IPS DF 19.7 (cell line): ENCODE measurements at places on chromosomes 2 and 18.

GRCh38 chr2:236862961-236863728, 222.5 kb upstream of the COPS8 start:
- no peak for DNase-seq

DNA sequence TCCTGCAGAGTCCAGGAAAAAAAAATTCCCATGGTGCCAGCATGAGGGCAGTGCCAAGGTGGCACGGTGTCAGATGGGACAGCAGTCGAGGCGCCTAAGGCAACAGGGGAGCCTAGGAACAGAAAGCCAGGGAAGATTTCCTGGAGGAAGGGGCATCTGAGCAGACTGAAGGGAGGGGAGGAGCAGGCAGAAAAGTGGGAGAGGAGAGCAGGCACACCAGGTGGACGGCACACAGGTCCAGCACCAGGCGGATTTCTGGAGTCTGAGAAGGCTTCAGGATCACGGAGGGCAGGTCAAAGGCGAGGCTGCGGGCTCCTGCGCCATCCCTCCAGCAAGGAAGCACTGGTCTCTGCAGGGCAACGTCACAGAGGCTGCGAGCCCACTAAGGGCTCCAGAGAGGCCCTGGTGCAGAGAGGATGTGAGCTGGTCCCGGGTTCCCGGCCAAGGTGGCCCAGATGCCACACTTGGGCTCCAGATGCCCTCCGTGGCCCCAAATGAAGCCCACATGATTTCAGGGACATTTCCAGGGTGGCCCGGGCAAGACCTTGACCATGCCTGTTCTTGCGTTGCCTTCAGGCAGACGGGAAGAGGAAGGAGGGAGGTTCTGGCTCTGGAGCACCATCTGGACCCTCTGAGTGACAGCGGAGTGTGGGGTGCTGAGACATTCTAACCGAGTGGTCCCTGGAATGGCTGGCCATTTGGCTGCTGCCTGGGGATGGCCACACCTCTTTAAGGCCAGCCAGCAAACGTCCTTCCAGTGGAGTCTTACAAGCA, 4.1 kb downstream of the HS6ST1 start:
- no peak for DNase-seq

- DNase-seq, result no peak
Measured at GRCh38 chr18:21387886-21388285, 145.9 kb downstream of the GREB1L start.

GRCh38 chr2:110157153-110157793, 41.7 kb upstream of the MALL start:
- no peak for DNase-seq

DNA sequence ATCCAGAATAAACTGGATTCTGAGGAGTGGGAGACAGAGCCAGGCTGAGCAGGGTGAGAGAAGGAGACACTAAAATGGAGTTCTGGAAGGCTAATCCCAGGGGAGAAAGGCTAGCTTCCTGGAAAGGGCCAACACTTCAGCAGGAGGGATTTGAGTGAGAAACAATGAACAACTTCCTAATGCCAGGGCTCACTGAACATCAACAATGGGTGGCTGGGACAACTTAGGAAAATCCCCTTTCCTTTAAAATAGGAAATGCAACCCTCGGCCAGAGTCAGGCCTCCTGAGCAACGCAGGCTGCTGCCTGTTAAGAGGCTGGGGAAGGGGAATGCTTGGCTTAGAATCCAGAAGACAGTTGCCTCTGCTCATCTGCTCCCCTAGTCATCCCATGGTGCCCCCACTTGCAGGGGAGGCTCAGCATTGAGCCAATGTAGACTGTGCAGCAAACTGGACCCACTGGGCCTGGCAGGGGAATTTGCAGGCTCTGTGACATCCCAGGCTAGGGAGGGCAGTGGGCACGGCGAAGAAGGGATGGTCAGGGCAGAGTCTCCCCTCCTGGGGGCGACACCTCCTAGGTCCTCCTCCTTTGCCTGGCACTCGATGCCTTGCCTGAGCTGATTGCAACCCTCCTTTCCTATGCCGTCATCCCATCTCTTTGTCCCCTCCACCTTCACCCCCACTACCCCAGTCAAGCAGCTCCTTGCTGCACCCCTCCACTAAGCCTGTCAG, 182.5 kb downstream of the TNS1 start:
- DNase-seq, result no peak

DNA sequence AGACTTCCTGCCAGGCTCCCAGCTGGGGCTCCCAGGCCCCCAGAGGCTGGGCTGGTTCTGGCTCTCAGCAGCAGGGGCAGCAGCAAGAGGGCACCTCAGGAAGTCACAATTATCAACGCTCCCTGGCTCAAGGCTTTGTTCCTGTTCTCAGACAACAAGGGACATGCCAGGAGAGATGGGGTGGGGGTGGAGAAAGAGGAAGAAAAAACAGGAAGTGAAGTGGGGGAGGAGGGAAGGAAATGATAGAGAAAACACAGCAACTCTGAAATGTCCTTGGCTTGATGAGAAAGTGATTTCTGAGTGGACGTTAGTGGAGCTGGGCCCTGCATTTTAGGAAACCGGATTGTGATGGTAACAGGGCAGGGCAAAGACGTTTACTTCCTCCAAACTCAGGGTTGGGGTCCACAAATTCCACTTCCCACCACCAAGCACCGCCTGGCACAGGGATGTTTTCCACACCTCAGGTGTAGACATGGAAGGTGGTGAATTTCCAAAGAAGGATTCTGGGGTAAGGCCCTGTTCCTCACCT, 40.4 kb downstream of the CYRIA start:
- no peak for DNase-seq

- no peak for DNase-seq
Measured at GRCh38 chr2:237330541-237330940, 83.4 kb downstream of the COL6A3 start.

DNA sequence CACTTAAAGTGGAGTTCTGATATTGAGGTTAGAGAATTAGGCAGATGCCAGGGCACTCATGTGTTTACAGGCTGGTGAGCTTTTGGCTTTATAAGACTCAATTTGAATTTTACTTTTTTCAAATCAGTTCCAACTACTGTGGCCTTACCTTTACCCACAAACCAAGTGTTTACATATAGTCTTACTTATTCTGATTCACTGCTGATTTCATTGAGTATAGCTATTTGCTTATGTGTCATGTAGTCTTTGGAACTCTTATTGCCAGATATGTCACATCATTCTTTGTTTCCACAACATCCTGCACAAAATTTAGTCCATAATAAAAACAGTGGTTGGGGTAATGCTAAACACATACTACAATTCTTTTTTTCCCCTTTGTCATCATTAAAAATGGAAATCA, 96.5 kb downstream of the XIRP2 start:
- DNase-seq, result no peak
